Placental pericyte (primary cell): ENCODE measurements at places on chromosomes 3 and 15. TPM values are rescaled to one million over a fixed set of nuclear protein-coding genes. Genes with fewer than 3 reads are reported as not detected.

The RGMA gene
- not detected in 2 replicates for total RNA-seq

The C3orf22 gene
- total RNA-seq: not detected in 2 replicates

The DAG1 gene
- 62.4 and 126 TPM in 2 replicates for total RNA-seq

The IL17RC gene
- 43.4 and 46.4 TPM in 2 replicates for total RNA-seq

The SLCO2A1 gene
- total RNA-seq: 1.6 TPM in 1 of 2 replicates, not detected in the other

The RLBP1 gene
- total RNA-seq: not detected in 2 replicates

The LNP1 gene
- total RNA-seq: 3.0 and 4.2 TPM in 2 replicates

The MKRN3 gene
- total RNA-seq: 3.9 and 5.2 TPM in 2 replicates

The TTLL13 gene
- not detected in 2 replicates for total RNA-seq

The TM4SF1 gene
- total RNA-seq: 44.9 and 282 TPM in 2 replicates

The CX3CR1 gene
- total RNA-seq: not detected in 2 replicates

The TGM5 gene
- total RNA-seq: not detected in 2 replicates

The GFM1 gene
- total RNA-seq: 38.5 and 71.9 TPM in 2 replicates

The WDR93 gene
- total RNA-seq: under 0.01 TPM in 1 of 2 replicates, not detected in the other
